ENCODE measurements at places on chromosomes 3 and 15.

- no peak for DNase-seq
These were observed 131.5 kb downstream of the TRIM42 start for GRCh38 chr3:140809316-140809715.

- DNase-seq = no peak
These were observed 52.6 kb downstream of the IQCH start for GRCh38 chr15:67307156-67307555.

DNA sequence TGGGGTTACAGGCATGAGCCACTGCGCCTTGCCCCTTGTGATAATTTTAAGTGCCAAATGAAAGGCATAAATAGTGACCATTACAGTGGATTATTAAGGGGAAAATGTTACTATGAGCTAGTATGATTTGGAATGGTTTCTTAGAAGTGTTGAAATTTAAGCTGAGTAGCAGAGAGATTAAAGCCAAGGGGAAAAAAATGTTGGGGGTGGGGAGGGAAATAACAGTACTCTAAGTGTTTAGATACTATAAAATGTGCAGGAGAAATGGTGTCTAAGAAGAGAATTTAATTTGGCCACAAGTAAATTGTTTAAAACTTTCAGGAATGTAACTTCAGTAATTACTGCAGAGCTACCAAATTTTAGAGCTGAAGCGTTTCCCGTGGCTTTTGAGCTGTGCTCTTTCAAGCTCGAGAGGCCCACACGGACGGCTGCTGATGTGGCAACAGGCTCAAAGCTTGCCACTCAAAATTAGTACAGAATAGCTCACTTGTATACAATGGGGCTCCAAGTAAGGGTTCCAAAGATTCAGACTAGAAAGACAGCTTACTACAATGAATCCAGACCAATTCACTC, 23.9 kb upstream of the SLC12A8 start:
- no peak for DNase-seq

GRCh38 chr3:67093305-67093704, 95.2 kb downstream of the KBTBD8 start:
- DNase-seq = no peak

DNA sequence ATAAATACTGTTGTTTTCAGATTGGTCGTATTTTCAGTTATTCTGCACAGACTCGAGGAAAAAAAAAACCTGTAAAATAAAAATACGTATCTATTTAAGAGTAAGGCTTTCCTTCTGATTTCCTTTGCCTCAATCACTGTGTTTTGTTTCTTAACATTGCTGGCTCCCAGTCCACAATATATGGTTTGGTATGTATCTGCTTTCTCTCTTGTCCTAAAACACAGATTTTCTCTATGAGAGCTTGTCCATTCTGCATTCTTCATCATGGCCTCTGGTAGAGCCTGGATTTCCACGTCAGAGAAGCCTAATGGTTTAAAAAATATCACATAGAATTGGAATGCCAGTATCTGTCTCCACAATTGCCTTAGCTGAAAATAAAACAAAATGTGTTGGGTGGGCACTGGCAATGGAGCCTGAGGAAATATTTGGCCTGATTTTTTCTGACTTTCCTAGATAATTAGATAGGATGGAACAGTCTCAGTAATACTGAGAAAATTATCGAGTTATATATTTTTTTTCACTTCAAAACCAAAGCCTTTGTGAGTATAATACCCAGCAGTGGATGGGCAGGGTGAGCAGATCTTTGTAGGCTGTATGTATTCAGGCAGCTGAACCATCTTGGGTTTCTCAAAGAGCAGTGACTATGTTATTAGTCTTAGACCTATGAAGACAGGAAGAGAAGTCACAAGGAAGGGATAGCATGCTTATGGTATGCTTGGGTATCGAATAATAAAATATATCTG, 1.9 kb downstream of the CD200 start:
- DNase-seq = no peak

DNA sequence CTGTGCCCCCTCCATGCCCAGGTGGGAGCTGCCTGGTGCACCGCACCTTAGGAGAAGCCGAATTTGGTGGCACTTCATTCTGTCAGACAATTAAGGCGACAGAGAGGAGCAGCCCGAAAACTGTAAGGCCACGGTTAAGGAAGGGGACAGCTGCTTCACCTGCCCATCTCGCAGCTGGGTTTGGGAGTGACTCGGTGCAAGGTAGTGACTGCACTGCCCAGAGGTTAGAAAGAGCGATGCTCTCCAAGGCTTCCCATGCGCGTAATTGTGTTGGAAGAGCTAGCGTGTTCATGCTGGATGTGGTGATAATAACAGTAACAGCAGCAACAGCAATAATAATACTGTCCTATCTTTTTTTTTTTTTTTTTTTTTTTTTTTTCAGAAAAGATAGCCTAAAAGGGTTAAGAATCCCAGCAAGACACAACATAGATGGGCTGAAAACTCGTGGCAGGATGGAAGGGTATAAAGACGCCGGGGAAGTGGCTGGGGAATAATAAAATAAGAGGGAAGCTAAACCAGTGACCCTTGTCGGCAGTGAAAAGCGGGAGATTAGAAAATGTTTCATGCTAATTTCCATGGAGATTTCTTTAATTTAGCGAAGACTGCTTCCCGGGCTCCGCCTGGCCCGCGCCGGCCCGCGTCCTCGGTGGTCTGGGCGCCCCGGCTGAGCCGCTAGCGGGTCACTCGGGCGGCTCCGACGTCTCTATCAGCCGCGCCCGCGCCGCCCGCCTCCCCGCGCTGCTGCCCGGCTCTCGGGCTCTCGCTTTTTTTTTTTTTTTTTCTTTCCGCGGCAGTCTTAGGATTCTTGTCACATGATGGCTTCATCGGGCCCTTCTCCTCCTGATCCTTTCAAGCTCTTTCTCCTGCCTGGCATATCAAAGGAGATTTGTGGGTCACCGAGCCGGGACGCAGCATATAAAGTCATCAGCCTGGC, 617.1 kb downstream of the NR2F2 start:
- no peak for DNase-seq

DNA sequence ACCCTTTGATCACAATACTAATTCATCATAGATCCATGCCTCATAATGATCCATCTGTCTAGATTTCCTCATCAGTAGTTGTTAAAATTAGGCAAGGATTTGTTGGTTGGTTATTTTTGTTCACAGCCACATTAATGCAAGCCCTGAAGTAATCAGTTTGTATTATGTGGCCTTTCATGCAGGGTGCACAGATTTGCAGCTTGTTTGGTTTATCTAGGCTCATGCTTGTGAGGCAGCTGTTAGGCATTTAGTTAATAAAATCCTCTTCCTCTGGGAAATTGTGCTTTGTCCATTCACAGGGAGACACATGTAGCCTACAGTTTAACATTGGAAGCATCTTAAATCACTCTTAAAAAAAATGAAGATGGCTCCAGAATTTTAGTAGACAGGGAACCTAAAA, 162.8 kb upstream of the ZNF385D start:
- no peak for DNase-seq

DNA sequence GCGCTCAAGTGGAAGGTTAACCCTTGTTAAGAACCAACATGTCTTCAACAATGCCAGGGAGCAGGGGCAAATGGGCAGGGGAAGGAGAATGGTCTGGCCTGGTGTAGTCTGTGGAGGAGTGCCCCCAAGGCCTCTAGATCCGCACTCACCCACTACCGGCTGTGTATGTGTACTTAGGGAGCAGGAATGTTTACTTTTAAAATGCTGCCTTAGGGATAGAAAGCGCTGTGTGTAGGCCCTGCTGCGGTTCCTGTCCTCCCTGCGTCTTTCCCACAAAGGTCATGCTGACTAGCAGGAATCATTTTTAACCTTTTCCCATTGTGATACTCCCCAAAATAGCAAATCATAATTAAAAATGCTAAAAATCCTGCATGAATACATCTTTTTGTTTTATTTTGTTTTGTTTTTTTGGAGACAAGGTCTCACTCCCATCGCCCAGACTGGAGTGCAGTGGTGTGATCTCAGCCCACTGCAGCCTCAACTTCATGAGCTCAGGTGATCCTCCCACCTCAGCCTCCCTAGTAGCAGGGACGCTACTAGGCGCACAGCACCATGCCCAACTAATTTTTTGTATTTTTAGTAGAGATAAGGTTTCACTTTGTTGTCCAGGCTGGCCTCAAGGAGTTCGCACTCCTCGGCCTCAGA, 35.9 kb upstream of the CEMIP start:
- DNase-seq = no peak

GRCh38 chr15:34760909-34761308, 6.1 kb upstream of the GJD2 start:
- no peak for DNase-seq

- DNase-seq = peak; percentile 73
These were observed at the start of gene POLQ for GRCh38 chr3:121545574-121546455. Gene POLQ, minus strand, starts transcription at chr3:121545988. Its CDS starts 111 bp downstream, at chr3:121545877.

DNA sequence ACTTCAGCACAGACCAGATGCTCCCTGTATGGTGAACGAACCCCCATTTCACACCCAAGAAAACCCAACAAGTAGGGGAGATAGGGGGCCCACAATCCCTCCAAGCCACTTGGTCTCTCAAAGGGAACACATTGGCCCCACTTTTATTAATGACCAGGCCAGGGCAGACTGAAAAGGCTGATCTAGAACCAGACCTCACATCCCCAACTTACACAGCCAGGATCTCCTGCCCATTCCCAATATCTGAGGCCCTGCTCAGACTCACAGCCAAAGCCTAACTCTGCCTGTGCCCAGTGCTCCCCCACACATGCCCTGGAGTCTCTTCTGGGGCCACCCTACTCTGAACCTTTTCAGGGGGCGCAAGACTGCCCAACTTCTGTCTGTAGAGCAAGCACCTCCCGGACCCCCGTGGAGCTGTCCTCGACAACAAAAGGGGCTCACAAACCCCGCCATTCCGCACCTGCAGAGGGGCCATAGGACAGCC, 1.8 kb downstream of the PLXNB1 start:
- DNase-seq = no peak

- DNase-seq = no peak
These were observed 99.2 kb downstream of the SLMAP start for GRCh38 chr3:57855281-57855680.

GRCh38 chr3:141782386-141782932, 19.3 kb downstream of the GRK7 start:
- no peak for DNase-seq

DNA sequence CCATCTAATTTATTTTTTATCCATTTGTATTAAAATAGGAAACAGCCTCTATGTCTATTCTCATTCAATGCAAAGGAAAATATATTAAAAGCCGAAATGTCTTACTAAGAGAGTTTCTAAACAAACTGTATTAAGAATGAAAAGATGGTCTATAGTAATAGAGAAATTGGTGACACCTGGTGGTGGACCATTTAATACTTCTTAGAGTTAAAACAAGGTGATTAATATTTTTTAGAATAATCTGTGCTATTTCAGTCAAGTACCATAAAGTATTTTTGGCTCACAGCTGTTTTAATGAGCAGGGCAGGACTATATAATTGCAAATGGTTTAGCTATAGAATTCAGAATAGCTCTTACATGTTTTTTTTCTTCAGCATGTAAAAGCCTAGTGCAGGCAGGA, 55.7 kb downstream of the SYNPR start:
- DNase-seq = no peak

DNA sequence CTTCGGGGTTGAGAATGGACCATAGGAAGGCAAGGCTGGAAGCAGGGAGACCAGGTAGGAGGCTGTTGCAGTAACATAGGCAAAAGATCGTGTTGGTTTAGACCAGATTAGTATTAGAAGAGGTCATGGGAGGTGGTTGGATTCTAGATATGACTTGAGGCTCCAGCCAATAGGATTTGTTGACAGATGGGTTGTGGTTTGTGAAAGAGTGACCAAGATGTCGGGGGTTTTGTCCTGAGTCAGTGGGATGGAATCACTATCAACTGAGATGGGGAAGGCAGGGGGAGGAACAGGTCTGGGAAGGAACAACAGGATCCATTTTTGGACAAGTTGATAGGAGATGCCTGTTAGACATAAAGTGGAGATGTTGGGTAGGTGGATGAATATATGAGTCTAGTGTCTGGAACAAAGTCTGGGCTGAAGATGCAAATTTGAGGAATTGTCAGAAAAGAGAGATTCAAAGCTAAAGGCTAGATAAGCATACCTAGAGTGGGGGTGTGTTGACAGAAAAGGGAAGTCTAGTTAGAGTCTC, 95.5 kb upstream of the NPHP3 start:
- DNase-seq = no peak

DNA sequence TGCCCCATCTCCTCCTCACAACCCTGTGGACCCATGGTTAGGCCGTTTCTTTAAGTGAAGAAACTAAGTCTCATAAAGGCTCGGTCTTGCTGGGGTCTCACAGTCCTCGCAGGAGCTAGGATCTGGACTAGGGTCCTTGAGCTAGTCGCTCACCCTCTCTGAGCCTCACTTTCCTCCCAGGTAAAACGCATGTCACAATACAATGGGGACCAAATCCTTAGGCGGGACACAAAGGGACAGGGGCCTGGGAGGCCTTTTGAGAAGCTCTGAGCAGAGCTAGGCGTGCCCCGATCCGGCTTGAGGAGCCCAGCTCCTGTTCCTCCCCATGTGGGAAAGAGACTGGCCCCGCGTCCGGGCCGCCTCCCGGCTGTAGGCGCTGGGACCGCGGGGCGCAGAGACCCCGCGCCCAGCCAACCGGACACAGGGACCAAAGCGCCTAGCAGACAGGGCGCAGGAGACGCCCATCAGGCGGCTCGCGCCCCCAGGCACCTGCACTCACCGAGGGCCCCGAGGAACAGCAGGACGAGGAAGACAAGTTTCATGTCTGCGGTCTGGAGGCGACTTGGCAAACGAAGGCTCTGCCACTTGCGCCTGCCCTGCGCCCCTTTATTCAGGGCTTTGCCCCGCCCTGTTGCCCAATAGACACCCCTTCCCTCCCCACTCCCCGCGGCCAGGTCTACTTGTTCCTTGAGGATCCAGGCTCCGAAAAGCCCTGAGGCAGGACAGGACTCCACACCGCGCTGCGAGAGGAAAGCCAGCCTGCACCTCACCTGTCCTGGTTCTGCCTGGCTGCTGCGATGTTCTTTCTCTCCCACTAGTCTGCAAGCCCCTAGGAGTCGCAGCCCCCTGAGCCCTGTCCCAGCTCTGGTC, at the start of gene LTF:
TSS of gene LTF (minus strand) at position 580 of the 870 bp plus-strand sequence. CDS start at position 542, 38 bp downstream.
- no peak for DNase-seq

DNA sequence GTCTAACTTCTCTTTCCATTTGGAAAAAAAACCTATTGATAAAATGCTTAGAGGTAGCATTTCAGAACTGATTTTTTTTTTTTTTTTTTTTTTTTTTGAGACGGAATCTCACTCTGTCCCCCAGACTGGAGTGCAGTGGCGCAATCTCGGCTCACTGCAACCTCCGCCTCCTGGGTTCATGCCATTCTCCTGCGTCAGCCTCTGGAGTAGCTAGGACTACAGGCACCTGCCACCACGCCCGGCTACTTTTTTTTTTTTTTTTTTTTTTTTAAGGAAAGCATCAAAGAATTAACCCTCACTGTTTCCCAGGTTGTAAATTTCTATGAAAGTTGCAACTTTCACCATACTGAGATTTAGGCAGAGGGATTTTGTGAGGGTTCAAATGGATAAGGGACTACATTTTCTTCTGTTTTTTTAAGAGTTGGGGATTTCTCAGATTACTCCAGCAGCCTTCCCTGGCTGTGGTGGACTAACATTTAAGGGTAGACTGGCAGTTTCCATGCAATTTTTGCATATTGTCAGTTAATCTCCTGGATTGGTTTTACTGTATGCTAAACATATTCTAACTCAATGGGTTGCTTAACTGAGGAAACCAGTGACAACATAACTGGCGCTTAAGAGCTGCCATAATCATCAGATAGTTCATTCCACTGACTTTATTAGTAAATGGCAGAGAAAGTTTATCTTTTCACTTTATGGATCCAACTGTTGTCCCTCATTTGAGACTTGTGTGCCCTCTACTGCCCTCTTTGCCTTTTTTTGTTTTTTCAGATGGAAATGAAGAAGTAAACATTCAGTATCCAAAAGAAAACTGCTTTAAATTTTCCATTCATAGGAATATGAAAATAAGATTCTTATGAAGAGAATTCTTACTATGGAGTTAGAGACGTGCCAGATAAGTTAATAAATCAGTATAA, 93.7 kb downstream of the NPTN start:
- no peak for DNase-seq

- no peak for DNase-seq
These were observed 17.5 kb downstream of the GASK1A start for GRCh38 chr3:42996633-42997075.
